ENCODE measurements at places on chromosomes 6 and 20.

DNA sequence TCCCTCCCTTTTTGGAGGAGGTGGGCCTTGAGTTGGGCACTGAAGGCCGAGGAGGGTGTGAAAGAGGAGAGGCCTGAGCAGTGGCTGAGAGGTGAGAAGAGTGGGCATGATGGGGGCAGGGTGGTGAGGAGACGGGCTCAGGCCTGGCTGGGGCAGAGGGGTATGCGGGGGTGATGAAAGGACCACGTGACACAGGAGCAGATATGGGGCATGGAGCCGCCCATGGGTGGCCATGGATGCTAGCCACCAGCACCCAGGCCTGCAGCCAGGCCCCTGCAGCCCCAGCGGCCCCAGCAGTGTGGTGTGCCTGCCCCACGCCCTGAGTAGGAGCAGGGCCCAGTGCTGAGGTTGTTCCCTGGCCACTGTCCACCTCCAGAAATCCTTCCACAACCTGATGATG lies 26.5 kb downstream of the UQCC2 start:
- no peak for DNase-seq

DNA sequence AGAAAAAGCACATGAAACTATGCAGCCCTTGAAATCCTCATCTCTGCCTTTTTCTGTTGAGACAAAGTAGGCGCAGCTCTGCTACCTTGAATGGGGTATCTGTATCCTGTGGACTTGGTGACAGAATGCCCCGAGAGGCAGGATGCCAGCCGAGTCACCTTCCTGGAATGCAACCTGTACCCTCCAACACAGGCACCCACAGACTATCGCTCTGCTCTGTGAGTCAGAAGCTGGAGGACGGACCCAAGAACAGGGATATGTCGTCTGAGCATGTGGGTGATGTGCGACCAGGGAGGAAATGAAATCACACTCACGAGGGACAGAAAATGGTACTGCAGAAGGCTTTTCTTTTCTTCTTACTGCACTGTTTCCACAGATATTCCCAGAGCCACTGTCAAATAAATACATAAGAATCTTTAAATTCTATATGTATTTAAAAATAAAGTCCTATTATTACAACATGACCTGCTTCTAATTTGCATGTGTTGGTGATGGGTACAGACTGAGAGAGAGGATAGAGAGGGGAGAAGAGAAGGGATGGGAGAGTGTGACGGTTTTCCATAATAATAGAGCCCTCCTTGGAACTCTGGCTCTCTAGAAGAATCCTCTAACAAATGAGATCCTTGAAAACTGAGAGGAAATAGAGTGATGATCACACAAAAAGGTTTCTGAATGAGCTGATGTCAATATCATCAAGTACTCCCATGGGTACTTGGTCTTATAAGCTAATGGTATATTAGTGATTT lies 308.1 kb downstream of the FOXC1 start:
- no peak for DNase-seq

DNA sequence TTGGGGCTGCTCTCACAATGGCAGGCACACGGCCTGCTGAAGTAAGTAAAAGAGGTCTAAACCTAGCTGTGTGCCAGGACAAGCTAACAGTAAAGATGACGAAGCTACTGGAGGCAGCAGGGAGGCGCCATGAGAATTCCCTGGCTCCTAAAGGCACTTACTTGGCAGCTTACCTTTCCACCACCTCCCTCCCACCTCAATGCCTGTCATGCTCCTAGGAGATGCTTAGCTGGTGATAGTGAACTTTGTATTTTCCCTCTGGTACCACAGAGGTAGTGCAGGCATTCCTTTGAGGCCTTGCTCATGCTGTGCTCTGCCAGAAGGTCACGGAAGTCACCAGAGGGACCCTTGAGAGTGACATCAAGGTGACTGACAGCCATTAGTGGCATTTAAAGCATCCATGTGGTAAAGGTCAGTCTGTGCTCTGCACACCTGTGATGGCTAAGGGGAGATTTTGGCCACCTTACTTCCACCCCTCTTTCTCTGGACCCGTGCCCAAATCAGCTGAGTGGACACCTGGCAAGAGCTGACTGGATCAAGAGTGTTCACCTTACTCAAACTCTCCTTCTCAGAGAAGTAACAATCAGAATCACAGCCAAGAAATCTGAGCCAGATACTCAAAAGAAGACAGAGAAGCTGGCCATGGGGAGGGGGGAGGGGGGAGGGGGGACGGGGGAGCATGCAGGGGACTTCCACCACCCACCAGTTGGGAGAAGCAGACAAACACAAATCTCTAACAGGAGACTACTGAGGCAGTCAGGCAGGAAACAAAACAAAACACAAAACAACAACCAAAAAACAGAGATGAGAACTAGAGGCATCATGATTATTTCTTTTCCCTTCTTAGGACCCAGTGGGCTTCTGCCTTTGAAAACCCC lies 2.9 kb downstream of the FKBP1A start:
- DNase-seq = no peak

DNA sequence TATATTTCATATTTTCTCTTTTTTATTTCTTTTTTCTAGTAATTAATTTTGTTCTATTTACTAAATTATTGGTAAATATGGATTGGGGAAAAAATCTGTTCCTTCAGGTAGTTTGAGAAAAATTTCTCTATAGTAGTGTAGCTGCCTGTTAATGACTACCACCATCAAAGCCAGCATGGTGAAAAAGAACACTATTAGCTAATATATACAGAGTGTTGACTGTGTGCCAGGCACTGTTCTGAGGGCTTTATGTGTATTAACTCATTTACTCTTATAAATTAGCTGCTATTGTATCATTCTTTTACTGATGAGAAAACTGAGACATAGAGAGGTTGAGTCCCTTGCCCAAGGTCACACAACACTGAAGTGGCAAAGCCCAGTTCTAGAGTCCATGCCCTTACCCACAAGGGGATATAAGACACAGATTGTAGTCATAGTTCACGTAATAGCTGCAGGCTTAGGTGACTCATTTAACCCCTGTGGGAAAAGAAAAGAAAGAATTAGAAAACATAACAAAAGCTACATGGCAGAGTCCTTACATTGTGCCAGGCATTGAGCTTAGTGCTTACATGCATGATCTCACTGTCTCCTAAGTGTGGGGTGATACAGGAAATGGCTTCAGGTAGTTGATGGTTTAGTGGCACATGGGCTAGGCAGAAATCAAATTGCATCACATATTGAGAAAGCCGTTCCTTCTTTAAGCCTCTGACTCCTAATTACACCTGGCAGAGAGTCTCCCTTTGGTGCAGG lies 12.2 kb upstream of the AKIRIN2 start:
- DNase-seq = no peak

DNA sequence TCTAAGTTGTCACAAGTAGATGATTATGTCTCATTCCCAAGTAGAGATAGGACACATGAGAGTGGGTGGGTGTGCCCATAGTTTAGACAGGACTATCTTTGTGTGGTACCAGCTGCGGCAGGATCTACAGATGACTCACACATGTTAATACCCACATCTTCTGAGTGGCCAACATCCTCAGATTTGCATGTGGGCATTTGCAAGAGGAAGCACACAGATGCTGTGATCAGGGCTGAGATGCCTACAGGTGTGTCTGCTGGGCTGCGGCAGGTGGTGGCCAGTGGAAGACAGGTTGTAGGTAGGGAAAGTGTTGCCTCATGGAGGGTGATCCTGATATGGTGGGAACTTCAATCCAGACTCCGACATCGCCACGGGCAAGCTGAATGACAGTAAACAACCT lies 50.8 kb downstream of the UTRN start:
- DNase-seq = no peak

DNA sequence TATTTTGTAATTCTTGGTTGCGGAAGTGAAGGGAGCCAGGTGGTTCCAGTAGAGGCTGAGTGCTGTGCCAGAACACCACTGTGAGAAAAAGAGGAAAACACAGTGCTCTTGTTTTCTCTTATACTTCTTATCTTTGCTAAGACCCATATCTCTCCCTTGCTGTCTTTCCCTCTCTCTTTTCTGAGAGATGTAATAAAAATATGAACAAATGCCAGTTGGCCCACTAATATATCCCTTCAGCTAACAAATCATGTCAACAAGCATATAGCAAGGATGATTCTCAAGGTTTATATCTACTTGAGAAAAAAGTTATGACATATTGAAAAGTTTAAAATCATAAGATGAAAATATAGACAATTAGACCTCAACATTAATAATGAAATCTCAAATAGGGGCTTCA lies 758.3 kb downstream of the HDGFL1 start:
- DNase-seq = no peak

- DNase-seq = no peak
These were observed 457.8 kb downstream of the QKI start for GRCh38 chr6:163872335-163872734.

GRCh38 chr20:408843-409696 lies 971 bp downstream of the RBCK1 start:
- no peak for DNase-seq

DNA sequence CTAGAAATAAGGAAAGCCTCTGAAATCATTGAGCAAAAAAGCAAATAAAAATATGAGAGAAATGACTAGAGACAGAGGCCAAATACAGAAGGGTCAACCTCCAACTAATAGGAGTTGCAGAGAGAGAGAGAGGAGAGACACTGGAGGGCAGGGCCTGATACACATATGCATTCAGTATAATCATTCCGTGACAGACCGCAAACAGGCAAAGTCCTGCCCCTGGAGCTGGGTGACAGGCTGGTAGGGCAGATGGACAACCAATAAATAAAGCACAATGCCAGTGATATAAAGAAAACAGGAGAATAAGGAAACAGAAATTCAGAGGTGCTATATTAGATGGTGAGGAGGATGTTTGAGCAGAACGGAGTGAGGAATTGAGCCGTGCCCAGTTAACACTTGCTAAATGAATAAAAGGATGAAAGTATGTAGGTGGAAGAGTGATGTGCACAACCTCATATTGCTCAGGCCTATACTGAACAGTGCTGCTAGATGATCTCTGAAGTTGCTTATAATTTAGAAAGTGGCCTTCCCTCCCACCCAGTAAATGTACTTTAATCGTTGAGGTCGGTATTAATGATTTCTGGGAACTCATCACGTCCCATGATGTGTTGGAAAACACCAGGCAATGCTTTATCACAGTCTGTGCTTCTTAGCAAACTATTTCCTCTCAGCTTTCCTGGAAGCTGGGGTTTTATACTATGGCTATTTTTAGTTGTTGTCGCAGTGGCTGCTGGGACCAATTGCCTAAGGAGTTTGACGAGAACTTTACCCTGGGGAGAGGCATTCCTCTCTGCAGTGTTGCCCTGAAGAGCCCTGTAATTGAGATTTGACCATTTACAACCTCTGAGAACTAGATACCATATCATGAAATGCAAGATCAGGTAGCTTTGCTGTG lies 37.6 kb upstream of the CLIC5 start:
- no peak for DNase-seq

DNA sequence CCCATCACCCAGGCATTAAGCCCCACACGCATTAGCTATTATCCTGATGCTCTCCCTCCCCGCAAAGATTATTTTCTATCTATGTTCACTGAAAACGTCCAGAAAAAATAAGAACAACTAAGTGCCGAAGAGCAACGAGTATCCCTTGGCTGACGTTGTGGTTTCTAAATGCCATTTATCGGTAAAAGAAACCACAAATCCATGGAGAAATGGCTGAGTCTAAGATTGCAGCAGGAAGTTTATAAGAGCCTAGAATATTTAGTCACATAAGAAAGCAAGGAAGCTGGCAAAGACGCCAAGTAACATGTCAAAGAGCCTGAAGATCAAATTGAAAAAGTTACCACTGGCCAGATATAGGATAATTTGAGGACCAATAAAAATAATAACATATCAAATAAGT lies 18.1 kb upstream of the NOX3 start:
- no peak for DNase-seq

- DNase-seq = no peak
These were observed 21.8 kb upstream of the PCMTD2 start for GRCh38 chr20:64233725-64234124.

DNA sequence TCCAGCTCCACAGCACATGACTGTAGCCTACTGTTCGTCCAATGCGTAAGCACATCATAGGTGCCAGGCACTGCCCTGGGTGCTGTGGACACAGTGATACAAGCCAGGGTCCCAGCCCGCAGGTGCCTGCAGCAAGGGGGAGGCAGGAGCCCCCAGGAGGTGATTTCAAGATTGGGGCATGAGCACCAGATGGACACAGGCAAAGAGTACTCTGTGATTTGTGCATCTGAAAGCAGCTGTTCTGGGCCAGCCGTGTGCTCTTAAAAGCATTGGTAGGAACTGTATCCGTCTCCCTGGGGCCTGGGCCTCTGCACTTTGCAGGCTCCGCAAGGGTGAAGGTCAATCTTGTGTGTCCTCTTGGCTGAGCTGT lies 149.8 kb downstream of the SYCP2 start:
- DNase-seq = no peak

DNA sequence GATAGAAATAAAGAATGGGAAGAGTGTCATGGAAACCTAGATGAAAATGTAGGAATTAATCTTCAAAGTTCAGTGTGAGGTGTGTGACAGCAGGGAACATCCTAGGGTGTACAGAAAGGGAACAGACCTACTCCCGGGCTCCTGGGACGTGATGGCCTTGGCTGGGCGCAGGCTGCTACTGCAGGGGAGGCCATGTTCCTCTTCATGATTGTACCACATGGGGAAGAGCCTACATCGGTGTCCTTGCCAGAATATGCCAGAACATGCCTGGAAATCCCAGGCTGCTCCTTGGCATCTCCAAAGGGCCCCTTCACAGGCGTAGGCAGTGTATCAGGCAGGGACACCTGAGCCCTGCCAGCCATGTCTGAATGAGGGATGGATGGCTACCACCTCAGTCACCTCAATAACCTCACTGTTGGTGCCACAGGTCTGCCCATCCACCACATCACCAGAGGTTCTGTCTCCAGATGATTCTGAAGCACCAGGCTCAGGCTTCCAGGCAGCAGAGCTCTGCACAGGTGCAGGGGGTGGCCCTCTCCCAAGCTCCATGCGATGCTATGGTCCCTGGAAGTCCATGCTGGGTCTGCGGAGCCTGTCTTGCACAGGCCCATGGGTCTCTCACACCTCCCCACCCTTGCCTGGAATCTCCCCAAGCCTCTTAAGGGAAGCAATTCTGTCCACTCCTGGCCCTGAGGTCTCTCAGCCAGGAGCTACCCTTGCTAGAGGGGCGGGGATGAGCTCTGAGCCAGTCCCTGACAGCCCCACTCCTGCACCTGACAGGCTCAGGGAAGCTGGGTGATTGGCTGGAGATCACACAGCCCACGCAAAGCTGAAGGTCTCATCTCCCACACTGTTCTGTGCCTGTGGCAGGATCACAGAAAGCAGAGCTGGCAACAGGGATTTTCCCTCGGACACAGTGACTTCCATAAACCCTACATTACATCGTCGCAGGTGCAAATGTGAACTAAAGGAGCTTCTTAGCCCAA lies 20.2 kb downstream of the RAMACL start:
- DNase-seq = no peak

- DNase-seq = no peak
These were observed 124.5 kb upstream of the SALL4 start for GRCh38 chr20:51926670-51927305.

- DNase-seq = no peak
These were observed 229.6 kb downstream of the MMUT start for GRCh38 chr6:49233483-49233882.
